ENCODE measurements at places on chromosomes 3 and 15. TPM values are rescaled to one million over a fixed set of nuclear protein-coding genes. Genes with fewer than 3 reads are reported as not detected.

Gene TUSC7
- not detected for total RNA-seq

DNA sequence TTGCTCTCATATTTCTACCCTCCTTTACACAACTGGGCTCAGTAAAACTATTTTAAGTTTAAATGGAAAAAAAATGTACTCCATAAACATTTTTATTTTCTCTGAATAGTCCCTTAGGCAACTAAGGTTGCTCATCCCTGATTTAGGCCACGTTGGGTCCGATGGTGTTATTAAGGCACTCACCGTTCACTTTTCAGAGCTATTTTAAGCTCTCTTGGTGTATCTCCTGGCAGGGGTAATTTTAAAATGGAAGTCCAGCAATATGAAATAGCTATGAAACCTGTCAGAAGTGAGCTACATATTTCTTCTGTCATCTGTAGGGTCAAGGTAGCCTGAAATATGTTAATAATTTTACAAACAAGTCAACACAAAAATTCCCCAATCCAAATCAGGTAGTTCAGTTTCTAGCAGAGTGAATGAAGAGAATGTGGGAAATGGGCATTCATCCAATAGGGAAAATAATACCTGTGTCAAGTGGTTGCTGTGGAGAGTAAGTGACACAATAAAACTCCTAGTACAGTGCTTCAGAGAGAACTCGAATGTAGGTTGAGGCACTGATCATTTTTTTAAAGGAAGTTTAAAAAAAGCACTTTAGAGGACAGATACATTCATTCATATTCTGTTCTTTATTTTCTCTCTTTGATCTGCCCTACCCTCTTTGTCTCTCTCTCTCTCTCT is 209.3 kb upstream of the FEZF2 start:
- DNase-seq, result no peak

- DNase-seq, result peak; percentile 7
Measured at GRCh38 chr3:162143180-162143579, 646.6 kb downstream of the OTOL1 start.

- no peak for DNase-seq
Measured at GRCh38 chr3:39268549-39268900, 11.3 kb downstream of the CX3CR1 start.

Data from fibroblast of lung (primary cell).